ENCODE measurements at places on chromosomes 6 and 20.

DNA sequence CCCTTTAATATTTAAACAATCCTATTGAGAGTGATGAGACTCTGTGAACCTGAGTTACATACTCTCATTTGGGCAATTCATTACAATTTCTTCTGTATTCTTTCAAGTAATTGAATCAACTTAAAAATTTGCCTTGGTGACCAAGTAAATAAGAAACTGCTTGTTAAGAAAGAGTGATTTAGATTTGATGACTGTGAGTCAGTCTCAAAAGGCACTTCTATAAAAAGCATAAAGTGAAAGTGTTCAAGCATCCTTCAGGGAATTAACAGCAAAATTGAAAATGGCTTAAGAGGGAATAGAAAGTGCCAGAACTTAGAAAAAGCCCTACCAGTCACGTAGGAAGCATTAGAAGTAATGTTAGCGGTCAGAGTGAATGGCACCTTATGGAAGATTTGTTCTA lies 654.7 kb downstream of the EPM2A start:
- no peak for DNase-seq

DNA sequence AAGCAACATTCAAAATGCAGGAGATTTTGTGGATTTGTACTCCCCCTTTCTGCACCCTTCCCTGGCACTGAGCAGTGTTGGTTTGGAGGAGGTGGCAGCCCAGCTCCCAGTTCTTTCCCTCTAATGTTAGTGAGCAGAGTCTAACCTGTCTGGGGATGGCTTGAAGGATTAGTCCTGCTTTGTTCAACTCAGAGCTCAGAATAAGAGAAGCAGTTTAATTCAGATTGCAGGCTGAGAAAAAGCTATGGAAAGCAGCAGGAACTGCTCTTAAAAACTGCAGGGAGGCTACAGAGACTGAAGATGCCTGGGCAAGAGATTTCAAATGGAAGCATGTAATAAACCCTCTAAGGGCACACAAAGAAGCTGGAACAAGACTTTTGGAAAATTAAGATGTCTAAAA lies 223.4 kb upstream of the GGTLC1 start:
- DNase-seq = no peak

DNA sequence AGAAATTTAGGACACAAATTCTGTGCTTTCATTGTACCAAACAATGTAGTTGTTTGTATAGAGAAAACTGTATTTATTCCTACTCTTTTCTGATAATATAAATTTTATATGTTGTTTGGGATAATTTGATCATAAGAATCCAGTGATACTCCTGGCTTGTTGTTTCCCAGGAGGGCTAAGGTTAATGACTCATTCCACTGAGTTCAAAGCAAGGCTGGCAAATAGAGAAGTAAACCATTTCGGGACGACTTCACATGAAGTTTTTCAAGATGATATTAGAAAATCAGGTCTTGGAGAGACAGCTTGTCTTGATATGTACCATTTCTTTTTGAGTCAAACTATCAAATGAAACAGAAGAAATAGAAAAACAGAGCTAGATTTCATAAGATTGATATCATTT lies 326.1 kb upstream of the CNR1 start:
- no peak for DNase-seq

- DNase-seq = no peak
Measured at GRCh38 chr6:162715601-162716000, 12.0 kb downstream of the PRKN start.

- no peak for DNase-seq
Measured at GRCh38 chr6:169884158-169884557, 132.7 kb downstream of the ERMARD start.

DNA sequence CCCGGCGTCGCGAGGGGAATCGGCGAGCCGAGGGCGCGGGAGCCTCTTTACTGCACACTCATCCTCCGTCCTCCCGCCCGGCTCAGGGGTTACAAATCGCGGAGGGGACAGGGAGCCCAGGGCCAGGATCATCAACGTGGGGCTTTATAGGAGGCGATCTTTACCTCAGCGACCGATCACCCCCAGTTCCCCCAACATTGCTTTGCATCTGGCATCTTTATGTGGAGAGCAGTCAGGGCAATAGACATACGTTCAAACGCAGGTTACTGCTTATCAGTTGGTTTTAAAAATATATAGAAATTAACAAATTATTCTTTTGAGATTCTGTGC lies 634 bp downstream of the HSF2 start:
- DNase-seq = no peak

- peak; percentile 78 for DNase-seq
Measured at GRCh38 chr6:147506704-147507114, 1.8 kb upstream of the SAMD5 start.

DNA sequence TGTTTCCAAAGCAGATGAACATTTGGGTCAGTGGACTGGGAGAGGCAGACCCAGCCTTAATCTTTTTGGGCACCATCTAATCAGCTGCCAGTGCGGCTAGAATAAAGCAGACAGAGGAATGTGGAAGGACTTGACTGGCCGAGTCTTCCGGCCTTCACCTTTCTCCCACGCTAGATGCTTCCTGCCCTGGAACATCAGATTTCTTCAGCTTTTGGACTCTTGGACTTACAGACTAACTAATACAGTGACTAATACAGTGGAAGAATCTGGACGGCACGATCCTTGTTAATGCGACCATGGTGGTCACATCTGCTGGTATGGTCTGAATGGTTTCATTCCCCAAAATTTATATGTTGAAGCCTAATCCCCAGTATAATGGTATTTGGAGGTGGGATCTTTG lies 122.6 kb upstream of the NXT1 start:
- no peak for DNase-seq

- DNase-seq = no peak
Measured at GRCh38 chr6:71459162-71459561, 170.6 kb downstream of the OGFRL1 start.

DNA sequence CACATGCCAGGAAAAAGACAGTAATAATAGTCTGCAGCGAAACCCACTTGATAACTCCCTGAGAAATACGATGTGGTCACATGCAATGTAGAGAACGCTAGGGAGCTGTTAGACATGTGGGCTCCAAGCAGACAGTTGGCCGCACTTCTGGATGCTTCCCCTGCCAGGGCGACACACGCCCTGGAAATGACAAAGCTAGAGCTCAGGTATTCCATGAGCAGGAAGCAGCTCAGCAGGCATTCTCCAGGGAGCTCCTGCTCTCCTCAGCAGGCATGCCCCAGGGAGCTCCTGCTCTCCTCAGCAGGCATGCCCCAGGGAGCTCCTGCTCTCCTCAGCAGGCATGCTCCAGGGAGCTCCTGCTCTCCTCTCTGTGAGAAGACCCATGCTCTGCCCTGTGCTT lies 52.4 kb upstream of the NXT1 start:
- DNase-seq = no peak

DNA sequence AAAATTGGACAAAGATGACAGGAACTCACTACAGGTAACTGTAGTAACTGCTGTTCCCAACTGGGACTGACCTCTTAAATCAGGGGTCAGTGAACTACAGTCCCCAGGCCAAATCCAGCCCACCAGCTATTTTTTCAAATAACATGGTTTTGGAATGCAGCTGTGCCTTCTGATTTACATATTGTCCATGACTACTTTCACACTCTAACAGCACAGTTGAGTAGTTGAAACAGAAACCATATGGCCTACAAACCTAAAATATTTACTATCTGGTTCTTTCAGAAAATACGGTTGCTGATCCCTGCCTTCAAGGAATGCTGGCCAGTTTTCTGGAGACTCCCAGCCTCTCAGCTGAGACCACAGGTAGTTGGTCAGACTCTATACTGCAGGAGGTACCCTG lies 196.9 kb upstream of the PRND start:
- no peak for DNase-seq

- DNase-seq = no peak
Measured at GRCh38 chr6:117907601-117908245, 659 bp downstream of the SLC35F1 start.

DNA sequence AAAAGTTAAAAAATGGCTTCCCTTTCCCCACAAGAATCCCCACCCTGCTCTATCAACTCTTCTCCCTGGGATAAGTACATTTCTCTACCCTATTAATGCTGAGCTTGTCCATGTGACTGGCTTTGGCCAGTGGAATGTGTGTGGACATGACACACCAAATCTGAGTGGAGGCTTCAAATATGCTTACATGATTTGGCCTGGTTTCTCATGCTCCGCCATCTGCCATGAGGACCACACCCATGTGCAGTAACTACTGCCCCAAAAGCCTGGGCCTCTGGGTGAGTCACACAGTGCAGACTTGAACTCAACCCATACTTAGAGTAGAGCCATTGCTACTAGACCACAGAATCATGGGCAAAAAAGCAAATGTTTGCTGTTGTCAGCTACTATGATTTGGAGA lies 65.4 kb downstream of the PRND start:
- DNase-seq = no peak

DNA sequence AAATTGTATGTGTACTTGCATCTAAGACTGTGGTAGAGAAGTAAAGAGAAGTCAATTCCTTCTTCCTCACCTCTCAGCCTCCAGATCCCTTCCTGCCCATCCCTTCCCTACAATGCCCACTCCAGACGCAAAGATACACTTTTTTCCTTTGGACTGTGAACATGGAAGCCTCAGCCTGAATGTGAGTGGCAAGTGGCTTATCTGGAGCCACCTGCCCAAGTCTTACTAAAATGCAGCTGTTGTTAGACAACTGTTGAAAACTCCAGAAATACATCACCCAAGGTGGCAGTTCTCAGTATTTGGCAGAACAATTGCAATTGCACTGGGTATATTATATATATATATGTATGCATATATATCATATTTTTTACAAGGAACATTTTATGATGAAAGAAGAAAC lies 7.5 kb downstream of the VGLL2 start:
- DNase-seq = peak; percentile 36

DNA sequence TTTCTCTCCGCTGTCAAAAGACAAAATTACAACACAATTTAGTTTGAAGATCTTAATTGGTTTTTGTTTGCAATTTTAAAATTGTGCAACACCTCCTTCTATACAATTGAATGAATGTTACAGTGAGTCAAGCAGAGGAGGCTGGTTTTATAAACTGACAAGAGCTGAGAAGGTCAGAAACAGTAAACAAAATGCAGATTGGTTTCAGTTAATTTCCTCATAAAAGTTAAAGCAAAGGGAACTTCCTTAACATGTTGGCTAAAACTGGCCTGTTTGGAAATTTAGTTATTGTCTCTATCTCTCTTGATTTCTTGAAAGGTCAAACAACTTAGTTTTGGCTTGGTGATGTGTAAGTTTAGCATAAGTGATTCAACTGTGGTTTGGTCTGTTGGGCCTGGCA lies 22.2 kb downstream of the KHDC1L start:
- DNase-seq = no peak

DNA sequence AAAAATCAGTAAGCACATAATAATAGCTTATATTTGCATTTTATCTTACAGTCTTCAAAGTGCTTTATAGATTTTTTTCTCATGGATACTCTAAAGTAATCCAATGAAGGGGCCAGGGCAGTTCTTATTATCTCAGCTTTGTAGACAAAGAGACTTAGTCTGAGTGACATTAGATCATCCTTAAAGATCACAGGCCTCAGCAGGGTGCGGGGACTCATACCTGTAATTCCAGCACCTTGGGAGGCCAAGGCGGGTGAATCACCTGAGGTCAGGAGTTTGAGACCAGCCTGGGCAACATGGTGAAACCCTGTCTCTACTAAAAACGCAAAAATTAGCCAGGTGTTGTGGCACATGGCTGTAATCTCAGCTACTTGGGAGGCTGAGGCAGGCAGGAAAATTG lies 14.5 kb downstream of the FERMT1 start:
- DNase-seq = no peak

DNA sequence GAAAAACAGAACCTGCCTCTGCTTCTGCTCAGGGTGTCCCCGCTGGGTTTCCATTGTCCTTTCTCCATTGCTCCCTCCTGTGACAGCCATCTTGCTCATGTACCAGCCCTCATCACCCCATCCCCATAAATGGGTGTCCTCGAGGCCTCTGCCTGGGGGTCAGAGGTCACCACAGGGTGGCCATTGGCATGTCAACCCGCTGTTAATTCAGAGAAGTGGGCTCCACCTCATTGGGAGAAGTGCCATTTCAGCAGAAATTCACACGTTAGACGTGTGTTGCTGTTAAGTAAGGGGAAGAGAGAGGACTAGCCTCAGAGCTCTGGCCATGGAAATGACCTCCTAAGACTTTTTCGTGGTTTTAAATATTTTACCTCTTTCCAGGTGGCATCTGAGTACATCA lies 71.9 kb downstream of the PTPN1 start:
- no peak for DNase-seq

DNA sequence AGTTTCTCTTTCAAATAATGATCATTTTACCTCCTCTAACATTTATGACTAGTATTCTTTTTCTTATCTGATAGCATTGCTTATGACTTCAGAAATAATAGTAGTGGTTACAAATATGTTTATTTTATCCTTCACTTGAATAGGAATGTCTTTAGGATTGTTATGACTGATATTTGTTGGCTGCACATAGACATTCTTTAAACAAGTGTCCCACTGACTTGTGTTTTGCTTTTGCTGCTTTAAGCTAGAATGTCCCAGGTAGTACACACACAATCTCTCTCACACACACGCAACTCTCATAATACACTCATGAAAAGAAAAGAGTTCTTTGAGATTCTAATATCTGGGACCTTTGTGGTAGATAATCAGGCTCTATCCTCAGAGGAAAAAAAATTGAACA lies 21.6 kb downstream of the KIAA1586 start:
- no peak for DNase-seq

GRCh38 chr6:69487688-69488087 lies 309.1 kb downstream of the LMBRD1 start:
- DNase-seq = no peak

DNA sequence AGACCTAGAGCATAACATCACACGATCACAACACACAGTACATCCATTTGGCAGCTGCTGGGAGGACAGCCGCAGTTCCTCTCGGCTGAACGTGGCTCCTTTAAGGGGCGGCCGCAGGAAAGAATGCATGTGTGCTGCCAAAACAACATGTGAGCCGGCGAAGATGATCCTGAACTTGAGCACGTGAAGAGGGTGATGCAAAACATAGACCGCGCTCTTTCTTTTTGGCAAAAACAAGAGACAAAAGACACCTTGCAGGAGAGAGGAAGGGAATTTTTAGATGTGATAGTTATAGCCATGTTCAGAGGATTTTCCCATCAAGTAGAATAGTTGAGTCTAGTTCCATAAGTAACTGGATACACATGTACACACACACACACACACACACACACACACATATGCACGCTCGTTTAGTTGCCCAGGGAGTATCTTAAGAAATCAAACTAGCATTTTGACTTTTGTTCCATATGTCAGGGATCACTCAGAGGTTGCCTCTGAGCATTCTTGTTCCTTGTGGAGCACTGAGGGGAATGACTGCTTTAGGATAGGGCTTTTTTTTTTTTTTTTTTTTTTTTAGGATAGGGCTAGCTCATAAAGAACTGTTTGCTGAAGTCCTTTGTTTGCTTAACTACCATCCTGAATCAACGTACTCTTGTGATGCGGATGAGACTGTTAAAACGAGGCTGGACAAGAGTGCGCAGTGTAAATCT lies 21.7 kb upstream of the RANBP9 start:
- peak; percentile 88 for DNase-seq
